ENCODE measurements at places on chromosomes 11 and 22.

- DNase-seq: no peak
Observed at GRCh38 chr22:47300698-47301405, 538.4 kb downstream of the TBC1D22A start.

GRCh38 chr11:112723676-112724495 lies 237.3 kb upstream of the NCAM1 start:
- DNase-seq: no peak

- no peak for DNase-seq
Observed at GRCh38 chr22:47813661-47814060, 1051.2 kb downstream of the TBC1D22A start.

DNA sequence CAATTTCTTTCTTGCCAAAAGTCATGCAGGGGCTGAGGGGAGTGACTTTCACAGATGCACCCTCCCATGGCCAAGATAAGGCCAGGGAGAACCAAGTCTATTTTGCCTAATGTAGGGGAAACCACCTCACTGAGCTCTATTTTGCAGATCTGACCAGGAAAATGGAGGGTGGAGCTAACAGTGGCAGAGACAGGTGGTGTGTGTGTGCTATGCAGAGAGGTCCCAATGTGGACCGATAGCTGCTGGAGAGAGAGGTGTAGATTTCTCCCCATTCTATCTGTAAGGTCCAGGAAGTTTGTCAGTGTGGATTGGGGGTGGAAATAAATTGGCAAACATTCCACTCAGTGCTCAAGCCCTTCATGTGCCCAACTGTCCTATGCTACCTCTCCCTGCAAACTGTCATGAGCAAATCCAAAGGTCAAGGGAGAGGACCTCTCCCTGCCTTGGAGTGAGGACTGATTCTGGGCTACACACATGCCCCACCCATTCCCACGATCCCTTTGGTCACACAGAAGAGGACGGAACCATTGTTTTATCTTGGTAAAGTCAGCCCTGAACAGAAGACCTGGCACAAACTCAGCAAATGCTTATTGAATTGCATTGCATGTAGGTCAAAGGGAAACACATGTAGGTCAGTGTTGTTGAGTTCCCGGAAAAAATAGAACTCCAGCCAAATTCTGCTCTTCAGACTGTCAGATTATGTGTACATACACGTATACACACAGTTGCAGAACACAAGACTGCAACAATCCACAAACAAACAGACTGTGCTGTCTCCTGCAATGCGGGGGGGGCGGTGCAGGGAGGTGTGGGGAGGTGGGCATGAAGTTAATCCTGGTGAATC lies 65.9 kb downstream of the C11orf58 start:
- DNase-seq: no peak

DNA sequence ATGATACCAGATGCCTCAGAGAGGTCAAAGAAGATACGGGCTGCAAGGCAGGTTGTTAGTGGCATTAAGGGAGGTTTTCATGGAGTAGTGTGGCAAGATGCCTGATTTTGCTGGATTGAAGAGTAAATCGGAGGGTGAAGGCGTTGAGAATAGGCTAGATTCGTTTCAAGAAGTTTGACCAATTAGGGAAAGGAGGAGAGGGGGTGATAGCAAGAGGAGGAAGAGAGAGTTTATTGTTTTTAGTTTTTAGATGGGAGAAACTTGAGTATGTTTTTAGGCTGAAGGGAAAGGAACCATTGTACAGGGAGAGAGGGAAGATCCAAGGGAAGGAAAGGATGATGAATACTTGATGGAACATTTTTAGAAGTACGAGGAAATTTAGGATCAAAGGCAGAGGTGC lies 16.5 kb downstream of the CSTPP1 start:
- no peak for DNase-seq

- DNase-seq: no peak
Observed at GRCh38 chr11:94020777-94021481, at the start of gene HEPHL1. Gene HEPHL1 (plus strand): TSS chr11:94021354. CDS start chr11:94021369, 15 bp downstream.

Measured in activated naive CD4-positive, alpha-beta T cell treated with anti-CD3 and anti-CD28 coated beads, Interleukin-2, amount 50 U/mL, for 16 hours (primary cell).